Endodermal cell (in vitro differentiated cells): ENCODE measurements at places on chromosomes 4 and X. TPM values are rescaled to one million over a fixed set of nuclear protein-coding genes. Genes with fewer than 3 reads are reported as not detected.

The LUZP4 gene
- not detected in 2 replicates for total RNA-seq

The ADH6 gene
- total RNA-seq: not detected in 3 replicates

DNA sequence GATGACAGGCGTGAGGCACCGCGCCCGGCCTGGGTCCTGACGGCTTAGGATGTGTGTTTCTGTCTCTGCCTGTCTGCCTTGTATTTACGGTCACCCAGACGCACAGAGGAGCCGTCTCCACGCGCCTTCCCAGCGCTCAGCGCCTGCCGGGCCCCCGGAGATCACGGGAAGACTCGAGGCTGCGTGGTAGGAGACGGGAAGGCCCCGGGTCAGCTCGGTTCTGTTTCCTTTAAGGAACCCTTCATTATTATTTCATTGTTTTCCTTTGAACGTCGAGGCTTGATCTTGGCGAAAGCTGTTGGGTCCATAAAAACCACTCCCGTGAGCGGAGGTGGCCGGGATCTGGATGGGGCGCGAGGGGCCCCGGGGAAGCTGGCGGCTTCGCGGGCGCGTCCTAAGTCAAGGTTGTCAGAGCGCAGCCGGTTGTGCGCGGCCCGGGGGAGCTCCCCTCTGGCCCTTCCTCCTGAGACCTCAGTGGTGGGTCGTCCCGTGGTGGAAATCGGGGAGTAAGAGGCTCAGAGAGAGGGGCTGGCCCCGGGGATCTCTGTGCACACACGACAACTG, 1.3 kb downstream of the SHOX start:
- no peak overlapping the region for H3K4me3 ChIP-seq
- peaks cover 8% of the 10 kb centered on the region for H3K4me1 ChIP-seq
- DNase-seq: peak; percentile 69

GRCh38 chr4:184370711-184371389, 103.5 kb downstream of the IRF2 start:
- DNase-seq: peak; percentile 13
- no peaks in the 10 kb centered on the region for H3K27me3 ChIP-seq
- no peaks in the 10 kb centered on the region for H3K36me3 ChIP-seq
- H3K4me1 ChIP-seq: no peaks in the 10 kb centered on the region
- H3K4me3 ChIP-seq: no peak overlapping the region
- no peak overlapping the region for H3K27ac ChIP-seq

DNA sequence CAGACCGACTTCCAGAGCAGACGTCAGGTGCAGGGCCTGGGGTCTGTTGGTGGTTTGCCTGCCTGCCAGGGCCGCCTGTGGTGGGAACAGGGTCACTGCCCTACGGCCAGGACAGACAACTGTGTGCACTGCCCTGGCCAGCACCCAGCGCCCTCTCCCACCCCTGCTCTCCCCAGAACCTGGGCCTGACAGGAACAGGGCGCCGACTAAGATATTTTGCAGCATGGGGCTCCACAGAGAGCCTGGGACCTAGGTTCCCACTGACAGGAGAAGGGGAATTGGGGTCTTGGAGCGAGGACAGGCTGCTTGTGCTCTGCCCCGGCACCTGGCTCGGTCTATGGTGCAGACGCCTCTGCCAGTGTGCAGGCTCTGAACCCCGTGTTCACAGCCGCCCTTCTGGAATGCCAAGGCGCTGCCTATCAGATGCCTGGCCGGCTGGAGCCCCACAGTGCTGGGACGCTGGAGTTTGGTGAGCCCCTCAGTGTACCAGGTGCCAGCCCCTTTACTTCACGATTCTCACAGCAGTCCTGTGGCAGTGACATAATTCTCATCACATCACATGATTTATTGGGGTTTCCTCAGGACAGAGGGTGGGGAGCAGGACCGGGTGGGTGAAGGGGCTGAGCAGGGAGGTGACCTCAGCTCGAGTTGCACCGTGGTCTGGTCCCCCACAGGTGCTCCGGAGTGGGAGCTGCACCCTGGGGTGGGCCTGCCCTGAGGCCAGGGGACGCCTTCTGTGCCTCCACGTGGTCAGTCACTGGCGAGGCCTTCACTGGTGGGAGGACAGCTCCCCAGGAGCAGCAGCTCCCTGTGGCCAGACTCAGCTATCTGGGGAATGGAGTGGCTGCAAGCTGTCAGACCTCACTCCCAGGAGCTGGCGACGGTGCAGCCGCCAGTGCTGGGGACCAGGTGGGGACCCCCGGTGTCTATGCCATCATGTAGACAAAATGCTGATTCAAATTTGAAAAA, 113.8 kb upstream of the LRPAP1 start:
- no peaks in the 10 kb centered on the region for H3K27me3 ChIP-seq
- no peaks in the 10 kb centered on the region for H3K4me1 ChIP-seq
- no peak overlapping the region for H3K4me3 ChIP-seq
- DNase-seq: no peak
- H3K36me3 ChIP-seq: no peaks in the 10 kb centered on the region

DNA sequence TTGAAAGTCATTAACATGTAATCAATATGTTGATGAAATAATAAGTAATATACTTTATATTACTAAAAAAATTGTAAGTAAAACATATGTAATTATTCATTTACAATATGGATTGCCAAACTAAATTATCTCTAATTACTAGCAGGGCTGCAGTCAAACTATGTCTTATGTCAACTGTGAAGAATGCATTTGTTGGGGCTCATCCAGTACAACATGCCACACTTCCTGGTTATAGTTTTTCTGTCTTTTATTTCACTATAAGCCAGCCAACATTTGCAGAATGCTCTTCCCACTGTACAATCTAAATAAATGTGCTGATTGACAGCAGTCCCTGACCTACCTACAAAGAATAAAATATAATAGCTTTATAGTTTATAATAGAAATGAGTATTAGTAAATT, 975.4 kb upstream of the NDST4 start:
- no peaks in the 10 kb centered on the region for H3K4me1 ChIP-seq
- H3K27ac ChIP-seq: no peak overlapping the region
- no peak overlapping the region for H3K4me3 ChIP-seq
- no peaks in the 10 kb centered on the region for H3K36me3 ChIP-seq
- DNase-seq: no peak

DNA sequence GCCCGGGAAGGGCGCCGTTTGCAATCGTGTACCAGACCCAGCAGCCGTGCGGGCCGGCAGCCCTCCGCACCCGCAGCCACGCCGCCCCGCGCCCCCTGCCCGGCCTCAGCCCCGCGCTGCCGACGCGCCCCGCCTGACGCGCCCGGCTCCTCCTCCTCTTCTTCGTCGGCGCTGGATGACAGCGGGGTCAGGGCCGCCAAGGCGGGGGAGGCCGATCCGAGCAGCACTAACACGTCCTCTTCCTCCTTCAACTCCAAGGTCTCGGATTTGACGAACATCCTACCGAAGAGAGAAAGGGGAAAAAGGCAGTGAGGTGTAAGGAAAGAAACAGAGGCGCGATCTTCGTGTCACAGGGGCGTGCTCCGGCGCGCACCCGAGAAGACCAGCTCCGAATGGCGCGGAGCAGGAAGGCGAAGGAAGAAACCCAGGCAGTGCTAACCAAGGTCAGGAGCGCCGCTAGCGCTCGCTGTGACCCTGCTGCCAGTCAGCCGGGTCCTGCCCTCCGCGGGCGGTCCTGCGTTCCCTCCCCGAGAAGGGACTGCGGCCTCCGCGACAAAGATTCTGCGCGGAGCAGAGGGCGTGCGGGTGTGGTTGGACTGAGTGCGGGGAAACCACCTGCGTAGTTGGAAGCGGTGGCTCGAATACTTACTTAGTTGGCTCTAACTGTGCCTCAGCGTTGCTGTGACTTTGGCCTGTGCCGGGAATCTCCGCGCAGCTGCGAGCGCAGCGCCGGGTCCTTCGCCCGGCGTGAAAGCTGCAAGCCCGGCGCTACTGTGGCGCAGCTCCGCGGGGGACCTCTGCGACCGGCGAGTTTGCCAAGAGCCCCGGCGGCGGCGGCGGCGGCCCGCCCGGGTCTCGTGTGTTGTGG, 548 bp downstream of the NEUROG2 start:
- H3K27me3 ChIP-seq: peaks cover 100% of the 10 kb centered on the region
- DNase-seq: peak; percentile 81
- no peaks in the 10 kb centered on the region for H3K36me3 ChIP-seq
- peak overlapping the region; percentile 81 for H3K4me3 ChIP-seq
- H3K27ac ChIP-seq: no peak overlapping the region

- no peak for DNase-seq
- H3K4me1 ChIP-seq: no peaks in the 10 kb centered on the region
- H3K27ac ChIP-seq: no peak overlapping the region
- H3K4me3 ChIP-seq: no peak overlapping the region
- H3K36me3 ChIP-seq: no peaks in the 10 kb centered on the region
These were observed 85.0 kb upstream of the WDR1 start for GRCh38 chr4:10201381-10202223.

DNA sequence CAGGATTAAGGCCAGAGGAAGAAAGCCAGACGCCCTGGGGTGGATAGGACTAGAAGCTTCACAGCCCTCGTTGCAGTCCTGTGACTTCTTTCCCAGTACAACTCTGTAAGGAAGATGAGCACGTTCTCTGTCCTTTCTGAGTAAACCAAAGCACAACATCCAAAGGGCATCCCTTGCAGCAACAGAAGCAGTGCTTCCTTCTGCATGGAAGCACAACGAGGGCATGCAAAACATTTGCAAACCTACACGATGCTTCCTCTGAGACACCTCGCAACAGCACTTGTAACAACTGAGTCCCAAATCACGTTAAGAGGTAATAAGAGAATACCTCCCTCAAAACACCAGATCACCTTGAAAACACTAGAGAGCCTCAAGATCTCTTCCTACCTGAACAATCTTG, 335.7 kb upstream of the RASGEF1B start:
- no peaks in the 10 kb centered on the region for H3K36me3 ChIP-seq
- H3K27ac ChIP-seq: no peak overlapping the region
- no peak for DNase-seq
- H3K4me1 ChIP-seq: no peaks in the 10 kb centered on the region

- H3K4me1 ChIP-seq: no peaks in the 10 kb centered on the region
- DNase-seq: peak; percentile 49
- H3K4me3 ChIP-seq: no peak overlapping the region
- no peaks in the 10 kb centered on the region for H3K36me3 ChIP-seq
- H3K27ac ChIP-seq: no peak overlapping the region
- H3K27me3 ChIP-seq: no peaks in the 10 kb centered on the region
These were observed 621.9 kb downstream of the TECRL start for GRCh38 chr4:63787326-63787725.

- H3K36me3 ChIP-seq: no peaks in the 10 kb centered on the region
- H3K27me3 ChIP-seq: no peaks in the 10 kb centered on the region
- no peak for DNase-seq
- no peak overlapping the region for H3K4me3 ChIP-seq
- H3K4me1 ChIP-seq: no peaks in the 10 kb centered on the region
- no peak overlapping the region for H3K27ac ChIP-seq
These were observed 2.1 kb downstream of the MAGEA10 start for GRCh38 chrX:152136312-152136711.
